ENCODE measurements at places on chromosomes 7 and 10.

GRCh38 chr10:80081026-80081425 is 2.6 kb downstream of the TMEM254 start:
- DNase-seq, result no peak

- no peak for DNase-seq
Observed at GRCh38 chr10:47029181-47030009, 118.2 kb downstream of the PTPN20 start.

- DNase-seq, result no peak
Observed at GRCh38 chr7:51645255-51645654, 328.6 kb upstream of the COBL start.

DNA sequence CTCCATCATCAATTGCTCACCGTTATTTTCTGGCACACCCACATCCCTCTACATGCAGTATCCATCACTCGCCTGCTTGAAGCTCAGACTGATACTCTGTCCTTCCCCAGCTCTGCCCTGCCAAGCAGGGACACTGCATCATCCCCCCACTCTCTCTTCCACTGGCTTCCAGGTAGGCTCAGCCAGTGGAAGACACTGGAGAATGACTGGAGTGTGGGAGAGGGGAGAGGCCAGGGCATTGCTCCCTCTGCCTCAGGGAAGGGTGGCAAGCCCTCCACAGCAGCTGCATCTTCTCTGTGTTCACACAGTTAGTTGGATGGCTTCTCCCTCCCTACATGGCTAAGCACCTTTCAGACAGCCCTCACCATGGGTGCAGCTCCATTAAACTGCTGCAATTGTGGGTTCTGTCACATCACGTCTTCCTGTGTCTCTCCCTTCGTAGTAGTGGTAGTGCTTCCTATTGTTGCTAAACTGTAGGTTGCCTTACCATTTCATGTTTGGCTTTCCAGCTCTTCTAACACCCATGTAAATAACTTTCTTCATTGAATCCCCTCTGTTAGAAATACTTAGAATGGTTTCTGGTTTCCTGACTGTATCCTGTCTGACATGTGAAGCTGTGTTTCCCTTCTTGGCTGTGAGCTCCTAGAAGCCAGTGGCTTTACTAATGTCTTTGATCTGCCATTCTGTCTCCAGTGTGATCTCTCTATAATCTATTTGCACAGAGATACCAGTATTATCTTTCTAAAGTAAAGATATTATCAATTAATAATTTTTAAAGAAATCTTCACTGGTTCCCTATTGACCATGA is 483.7 kb upstream of the LRRN3 start:
- no peak for DNase-seq

DNA sequence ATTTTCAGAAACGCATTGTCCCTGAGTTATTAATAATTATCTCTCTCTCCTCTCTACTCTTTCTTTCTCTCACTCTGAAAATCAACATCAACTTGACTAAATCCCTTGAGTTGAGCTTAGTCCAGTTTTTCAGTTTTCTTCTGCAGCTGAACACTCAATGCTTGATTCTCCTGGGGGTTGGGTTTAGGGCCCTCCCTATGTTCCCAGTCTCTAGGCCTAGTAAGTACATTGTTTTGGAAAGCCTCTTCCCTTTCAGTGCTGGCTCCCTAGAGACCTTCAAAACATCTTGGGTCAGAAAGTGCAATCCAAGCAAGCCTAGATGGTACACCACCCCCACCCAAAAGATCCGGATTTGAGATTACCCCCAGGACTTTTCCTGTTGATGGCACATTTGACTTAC is 488.5 kb downstream of the LRMDA start:
- DNase-seq, result no peak

DNA sequence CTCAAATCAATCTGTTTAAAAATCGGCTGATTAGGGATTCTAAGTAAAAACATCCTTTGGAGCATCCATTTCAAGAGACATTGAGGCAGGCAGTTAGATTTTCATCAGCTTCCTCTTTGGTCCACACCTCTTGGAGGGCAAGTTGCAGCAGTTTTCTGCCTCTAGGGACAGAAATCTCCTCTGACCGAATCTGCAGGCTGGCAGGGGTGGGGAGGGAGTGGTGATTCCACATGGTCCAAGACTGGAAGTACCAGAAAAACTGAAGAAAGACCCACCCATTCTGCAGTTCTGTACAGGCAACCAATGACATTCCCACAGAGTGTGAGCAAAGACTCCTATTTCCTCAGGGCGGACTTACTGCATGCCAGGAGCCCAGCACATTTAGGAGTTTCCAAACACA is 29.0 kb downstream of the FGFBP3 start:
- no peak for DNase-seq

DNA sequence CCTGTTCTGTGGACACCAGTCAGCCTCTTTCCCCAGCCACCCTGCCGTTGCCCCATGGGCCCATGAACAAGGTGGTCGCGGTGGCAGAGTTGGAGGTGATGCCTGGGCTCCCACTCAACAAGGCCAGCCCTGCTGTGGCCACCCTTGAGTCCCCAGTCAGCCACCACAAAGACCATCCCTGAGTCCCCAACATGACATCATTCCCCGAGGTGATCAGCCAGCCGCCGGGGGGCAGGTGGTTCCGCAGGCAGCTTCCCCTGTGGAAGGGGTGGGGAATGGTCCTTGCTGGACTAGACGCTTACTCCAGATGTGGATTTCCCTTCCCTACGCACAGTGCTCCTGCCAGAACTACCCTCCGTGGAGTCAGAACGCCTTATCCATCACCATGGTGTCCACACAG is 271.7 kb downstream of the PTPRN2 start:
- no peak for DNase-seq

DNA sequence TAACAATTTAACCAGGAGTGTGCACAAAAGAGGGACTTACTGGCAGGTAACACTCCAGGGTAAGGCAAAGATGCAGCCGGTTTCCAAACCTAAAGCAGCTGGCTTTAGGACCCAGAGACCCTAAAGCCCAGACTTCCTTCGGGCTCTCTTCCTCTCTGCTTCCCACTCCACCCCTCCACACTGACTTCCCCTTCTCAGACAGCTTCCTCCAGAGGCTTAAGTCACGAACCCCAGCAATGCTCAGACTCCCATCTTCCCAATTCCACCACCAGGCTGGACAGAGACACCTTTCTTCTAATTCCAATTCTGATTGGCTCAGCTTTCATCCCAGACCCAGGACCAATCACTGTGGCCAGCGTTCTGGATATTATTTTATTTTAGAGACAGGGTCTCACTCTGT is 24.8 kb downstream of the STYXL1 start:
- no peak for DNase-seq

GRCh38 chr7:22317632-22318031 is 39.3 kb downstream of the RAPGEF5 start:
- DNase-seq, result no peak

DNA sequence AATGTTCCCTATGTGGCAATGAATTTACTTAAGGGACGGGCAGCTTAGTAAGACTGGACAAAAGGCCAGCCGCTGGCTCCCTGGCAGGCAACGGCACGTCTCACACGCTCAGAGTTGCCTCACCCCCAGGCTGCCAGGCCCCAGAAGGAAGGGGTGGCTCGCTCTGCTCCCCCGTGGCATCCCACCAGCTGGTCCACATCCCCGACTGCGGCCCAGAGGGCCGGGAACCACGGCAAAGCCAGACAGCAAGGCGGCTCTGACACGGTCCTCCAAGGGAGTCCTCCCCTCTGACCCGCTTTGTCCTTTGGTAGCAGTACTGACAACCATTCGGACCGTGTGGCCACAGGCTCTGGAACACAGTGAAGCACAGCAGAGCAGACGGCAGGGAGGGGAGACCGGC is 34.1 kb downstream of the NUDT1 start:
- no peak for DNase-seq

DNA sequence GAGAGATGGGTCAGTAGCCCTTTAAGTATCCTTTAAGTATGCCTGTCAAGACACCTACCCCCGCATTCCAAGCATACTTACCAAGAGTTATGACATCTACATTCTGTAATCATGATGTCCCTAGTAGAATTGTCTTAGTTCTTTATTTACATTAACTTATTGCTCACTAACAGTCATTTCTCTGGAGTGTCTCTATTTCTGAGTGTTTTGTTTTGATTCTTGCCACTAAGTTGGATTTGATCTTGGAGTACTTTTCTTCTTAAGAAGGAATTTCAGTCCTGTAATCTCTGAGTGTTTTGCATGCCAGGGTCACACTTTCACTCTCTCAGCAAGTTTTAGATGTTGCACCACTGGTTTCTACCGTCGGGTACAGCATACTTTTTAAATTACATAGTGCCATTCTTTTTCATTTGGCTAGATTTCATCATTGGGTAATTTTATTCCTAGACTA is 1053.9 kb downstream of the KCNMA1 start:
- no peak for DNase-seq

- DNase-seq, result no peak
Observed at GRCh38 chr7:18526368-18526878, 30.9 kb downstream of the HDAC9 start.

DNA sequence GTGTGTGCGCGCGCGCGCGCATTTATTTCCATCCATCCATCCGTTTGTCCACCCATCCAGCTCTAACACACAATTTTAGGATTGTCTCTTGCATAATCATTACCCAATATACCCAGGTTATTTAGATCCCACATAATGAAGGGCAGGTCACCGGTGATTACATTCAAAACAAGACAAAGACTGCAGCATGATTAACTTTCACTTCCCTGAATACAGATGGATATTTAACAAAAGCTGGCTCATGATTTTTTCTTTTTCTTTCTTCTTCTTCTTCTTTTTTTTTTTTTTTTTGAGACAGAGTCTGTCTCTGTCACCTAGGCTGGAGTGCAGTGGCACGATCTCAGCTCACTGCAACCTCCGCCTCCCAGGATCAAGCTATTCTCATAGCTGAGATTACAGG is 86.2 kb downstream of the SH3PXD2A start:
- DNase-seq, result no peak

GRCh38 chr10:123562387-123562786 is 103.8 kb upstream of the GPR26 start:
- no peak for DNase-seq

- DNase-seq, result no peak
Observed at GRCh38 chr10:126006906-126007305, 110.5 kb downstream of the FANK1 start.

- no peak for DNase-seq
Observed at GRCh38 chr7:151539088-151539671, 19.5 kb upstream of the RHEB start.

DNA sequence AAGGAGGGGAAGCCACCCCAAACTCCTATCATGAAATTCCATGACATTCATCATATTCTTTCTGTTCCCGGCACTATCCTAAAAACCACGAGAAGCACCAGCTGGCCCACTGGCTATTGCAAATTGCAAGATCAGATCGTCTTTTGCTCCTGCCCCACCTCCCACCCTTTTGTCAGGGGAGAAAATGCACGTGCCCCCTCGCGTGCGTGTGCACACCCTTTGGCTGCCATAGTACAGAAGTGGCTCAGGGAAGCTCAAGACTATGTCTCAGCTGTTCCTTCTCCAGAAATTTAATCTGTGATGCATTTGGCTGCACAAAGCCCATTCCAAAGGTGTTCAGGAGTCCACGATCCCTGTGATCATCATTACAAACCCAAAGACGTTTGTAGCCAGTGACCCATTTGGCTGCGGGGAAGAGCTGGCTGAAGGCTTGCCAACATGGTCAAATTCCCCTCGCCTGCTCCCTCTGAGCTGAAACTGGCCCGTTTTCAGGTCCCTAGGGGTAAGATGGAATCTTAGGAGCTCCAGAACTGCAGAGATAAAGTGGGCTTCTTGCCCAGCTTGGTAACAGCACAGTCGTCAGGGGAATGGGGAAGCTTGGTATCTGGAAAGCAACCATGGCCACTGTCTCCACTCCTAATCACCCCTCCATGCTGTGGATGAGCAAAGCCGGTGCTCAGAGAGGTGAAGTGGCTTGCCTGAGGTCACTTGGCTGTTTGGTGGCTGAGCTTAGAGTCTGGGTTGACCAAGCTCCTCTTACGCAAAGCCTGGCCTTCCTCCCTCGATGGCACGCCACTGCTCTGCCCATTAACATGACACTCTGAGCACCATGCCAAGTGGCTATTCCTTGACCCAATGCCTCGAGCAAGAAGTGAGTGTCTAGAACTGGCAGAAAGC is 155.4 kb downstream of the NEURL1 start:
- DNase-seq, result no peak

GRCh38 chr10:74418285-74418872 is 267.4 kb downstream of the ADK start:
- no peak for DNase-seq

DNA sequence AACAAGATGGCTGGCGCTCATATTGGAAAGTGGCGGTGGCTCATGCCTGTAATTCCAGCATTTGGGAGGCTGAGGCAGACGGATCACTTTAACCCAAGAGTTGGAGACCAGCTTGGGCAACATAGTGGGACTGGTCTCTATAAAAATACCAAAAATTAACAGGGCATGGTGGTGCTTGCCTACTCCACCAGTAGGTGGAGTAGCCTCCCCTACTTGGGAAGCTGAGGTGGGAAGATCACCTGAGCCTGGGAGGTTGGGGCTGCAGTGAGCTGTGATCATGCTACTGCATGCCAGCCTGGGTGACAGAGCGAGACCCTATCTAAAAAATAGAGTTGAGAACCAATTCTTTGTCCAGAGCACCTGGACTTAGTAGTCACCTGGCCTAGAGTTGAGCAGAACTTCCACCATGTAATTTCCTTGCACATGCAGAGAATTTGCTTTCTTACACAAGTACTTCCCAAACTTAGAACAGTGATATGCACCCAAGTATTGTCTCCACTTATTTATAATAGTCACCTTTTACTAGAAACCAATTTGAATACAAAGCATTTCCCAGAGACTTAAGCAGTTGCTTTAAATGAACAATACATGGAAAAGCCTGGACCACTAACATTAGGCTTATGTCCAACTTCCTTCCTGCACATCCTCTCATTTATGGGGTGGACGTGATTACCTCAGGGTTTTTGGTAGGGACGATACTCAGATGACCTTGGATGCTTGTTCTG is 15.9 kb downstream of the LAMB4 start:
- DNase-seq, result peak; percentile 21

GRCh38 chr10:78950656-78951587 is 117.8 kb upstream of the ZMIZ1 start:
- no peak for DNase-seq

DNA sequence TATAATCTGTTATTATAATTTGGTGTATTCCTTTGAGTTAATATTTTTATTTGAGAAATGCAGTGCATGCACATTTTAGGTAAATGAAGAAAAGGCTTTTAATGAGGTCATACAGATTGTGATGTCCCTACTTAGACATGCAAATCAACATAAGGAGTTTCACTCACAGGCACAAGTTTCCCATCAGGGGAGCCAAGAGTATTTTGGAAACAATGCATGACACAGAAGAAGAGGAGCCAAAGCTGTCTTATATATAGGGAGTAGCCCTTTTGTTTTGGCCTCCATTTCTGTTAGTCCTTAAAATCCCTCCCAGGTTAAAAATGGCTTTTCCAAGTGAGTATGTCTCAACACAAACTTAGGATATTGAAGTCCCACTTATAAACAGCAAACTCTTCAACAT is 703.4 kb upstream of the ANKRD30A start:
- DNase-seq, result no peak

DNA sequence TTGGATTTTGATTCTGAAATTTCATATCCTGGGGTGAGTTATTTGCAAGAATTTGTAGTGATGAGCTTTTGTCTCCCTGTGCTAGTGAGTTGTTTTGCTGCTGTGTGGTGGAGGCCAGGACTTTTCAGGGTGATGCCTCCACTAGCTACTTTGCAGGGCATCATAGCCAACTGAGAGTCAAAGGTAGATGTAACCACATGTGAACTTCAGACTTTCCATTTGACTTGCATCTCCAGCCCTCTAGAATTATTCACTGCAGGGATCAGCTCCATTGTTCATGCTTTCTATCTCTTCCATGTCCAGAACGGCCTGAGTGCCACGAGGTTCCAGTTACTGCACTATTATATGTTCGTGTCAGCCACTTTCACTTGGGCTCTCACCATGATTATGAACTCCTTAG is 534.3 kb downstream of the GRM8 start:
- DNase-seq, result no peak

Measured in activated CD4-positive, alpha-beta T cell treated with anti-CD3 and anti-CD28 coated beads, Interleukin-2, amount 50 U/mL, for 16 hours (primary cell).